ENCODE measurements at places on chromosomes 4 and X.

- no peak for DNase-seq
These were observed 68.6 kb downstream of the ENPEP start for GRCh38 chr4:110544594-110544993.

- no peak for DNase-seq
These were observed 10.9 kb upstream of the UVSSA start for GRCh38 chr4:1336088-1336491.

GRCh38 chrX:154059729-154060245, 37.7 kb downstream of the MECP2 start:
- DNase-seq, result no peak

GRCh38 chr4:186200516-186200915, 9.1 kb downstream of the CYP4V2 start:
- no peak for DNase-seq

Measured in NCI-H1930 (cell line).